ENCODE measurements at places on chromosomes 12 and 14. TPM values are rescaled to one million over a fixed set of nuclear protein-coding genes. Genes with fewer than 3 reads are reported as not detected.

GRCh38 chr14:90894241-90894640 is 78.0 kb upstream of the TTC7B start:
- DNase-seq: no peak

DNA sequence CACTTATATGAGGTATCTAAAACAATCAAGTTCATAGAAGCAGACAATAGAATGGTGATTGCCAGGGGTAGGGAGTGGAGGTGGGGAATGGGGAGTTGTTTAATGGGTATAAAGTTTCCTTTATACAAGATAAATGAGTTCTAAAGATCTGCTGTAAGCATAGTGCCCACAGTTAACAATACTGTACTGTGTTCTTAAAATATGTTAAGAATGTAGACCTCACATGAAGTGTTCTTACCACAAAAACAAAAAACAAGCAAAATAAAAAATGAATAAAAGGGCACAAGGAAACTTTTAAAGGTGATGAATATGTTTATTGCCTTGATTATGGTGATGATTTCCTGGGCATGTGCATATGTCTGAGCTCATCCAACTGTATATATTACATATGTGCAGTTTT is 211.8 kb downstream of the MSRB3 start:
- no peak for DNase-seq

- DNase-seq: no peak
Observed at GRCh38 chr12:85348779-85349178, 68.8 kb downstream of the ALX1 start.

DNA sequence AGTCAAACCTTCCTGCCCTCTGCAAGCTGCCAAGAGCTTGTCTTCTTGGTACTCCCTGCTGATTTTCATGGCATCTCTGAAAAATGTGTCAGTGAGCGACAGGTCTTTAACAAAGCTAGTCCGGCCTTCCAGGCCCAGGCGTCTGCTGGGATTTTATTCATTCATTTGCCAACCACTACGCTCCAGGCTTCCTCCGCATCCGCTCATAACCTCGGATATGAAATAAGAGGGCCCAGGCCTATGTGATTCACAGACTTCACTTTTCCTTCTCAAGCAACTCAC is 13.8 kb downstream of the TSPAN9 start:
- no peak for DNase-seq

- no peak for DNase-seq
Observed at GRCh38 chr12:19850346-19851065, 411.2 kb downstream of the AEBP2 start.

DNA sequence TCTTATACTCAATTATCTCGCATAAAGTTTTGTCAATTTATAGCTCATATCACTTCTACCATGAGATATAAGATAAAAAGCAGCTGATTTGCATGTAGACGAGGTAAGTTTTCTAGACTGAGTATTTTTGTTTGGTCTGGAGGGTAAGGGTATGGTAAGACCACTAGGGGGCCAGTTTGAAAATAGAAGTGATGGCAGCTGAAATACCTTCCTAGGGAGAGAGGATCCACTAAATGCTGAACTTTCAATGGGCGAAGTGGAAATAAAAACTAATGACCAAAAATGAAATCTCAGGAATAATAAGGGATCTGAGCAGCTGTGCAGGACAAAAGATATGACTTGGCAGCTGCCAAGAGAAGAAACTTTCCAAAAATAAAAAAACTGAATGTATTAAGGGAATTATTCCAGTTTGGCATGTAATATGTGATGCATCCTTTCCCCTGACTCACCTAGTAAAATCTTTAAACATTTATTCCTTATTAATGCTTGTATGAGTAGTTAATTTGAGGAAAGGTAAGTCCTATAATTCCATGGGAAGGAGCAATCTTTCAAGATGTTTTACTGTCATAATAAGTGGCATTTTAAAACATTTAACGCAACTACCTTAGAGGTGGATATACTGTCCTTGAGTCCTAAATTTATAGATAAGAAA is 754.5 kb downstream of the C12orf50 start:
- DNase-seq: no peak

GRCh38 chr12:130713581-130713991 is 2.5 kb downstream of the RIMBP2 start:
- no peak for DNase-seq

GRCh38 chr12:128976120-128976738 is 123.0 kb downstream of the GLT1D1 start:
- no peak for DNase-seq

Gene IL31
- not detected for total RNA-seq

Gene TIMELESS
- 4.5 TPM for total RNA-seq

Gene KCNH3
- total RNA-seq: 1.3 TPM

Gene SELPLG
- total RNA-seq: 5.2 TPM

All from breast epithelium (tissue), 4 donors.